NCI-H69 (cell line): ENCODE measurements at places on chromosomes 2 and 18.

DNA sequence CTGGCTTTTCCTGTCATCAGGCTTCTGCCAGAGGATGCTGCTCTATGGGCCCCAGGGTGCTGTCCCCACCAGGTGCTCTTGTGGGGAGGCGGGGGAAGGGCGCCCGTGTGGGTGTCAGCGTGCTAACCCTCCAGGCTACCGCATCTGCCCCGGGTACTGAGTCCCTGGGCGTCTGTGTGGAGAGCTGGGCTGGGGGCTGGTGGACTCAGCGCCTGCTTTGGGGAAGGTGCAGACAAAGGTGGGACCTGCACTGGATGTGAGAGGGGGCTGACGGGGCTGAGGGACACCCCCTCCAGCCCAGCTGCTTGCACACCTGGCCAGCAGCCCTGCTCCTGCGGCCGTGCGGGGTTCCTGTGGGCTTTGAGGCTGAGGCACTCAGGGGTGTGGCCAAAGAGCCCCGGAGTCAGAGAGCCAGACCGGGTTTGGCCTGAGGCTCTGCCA is 120.7 kb upstream of the PXDN start:
- peak; percentile 23 for DNase-seq

- DNase-seq: no peak
These were observed 159.7 kb upstream of the GLI2 start for GRCh38 chr2:120575966-120576365.

- peak; percentile 49 for DNase-seq
These were observed 204.5 kb downstream of the TXNL1 start for GRCh38 chr18:56433919-56434318.

GRCh38 chr18:3345452-3345851 is 83.5 kb downstream of the MYL12B start:
- no peak for DNase-seq

DNA sequence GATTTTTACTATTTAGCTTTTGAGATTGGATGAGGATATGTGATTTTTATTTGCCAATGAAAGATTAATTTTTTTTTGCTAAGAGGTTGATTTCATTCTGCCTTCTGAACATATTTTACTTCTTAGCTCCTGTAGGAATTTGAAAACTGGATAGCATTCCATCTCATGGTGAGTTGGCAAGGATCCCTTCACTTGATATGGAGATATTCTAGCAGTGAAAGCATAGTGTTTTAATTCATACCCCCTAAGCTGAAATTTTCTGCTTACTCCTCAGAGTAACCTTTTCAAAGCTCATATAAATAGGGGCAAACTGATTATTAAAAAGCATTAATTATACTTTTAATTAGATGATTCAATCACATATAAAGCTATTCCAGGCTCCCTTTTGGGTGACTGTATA is 61.0 kb upstream of the KCNJ3 start:
- DNase-seq: no peak
